Stimulated activated CD4-positive, alpha-beta T cell treated with anti-CD3 and anti-CD28 coated beads, Interleukin-12 subunit alpha, Interleukin-12 subunit beta, amount 100 ng/mL, for 24 hours (primary cell): ENCODE measurements at places on chromosomes 3 and 15.
A peak's percentile ranks its signal among the peaks of the same experiment; 100 is the strongest.

DNA sequence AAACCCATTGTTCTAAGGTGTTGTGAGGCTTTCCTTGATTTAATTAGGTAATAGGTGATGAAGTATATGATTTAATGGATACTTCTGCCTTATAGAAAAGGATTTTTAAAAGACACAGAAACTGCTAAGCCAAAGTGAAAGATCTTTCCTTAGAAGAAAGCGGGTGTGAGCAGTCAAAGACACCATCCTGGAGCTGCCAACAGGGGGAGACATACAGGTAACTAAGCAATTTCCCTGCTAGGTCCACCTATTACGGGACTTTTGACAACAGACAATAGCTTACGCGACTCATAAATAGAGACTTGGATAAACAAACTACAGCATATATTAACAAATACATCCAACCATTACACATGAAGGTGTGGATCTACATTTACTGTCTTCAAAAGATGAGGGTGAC, 669.5 kb downstream of the SQOR start:
- no peak for DNase-seq

- DNase-seq = no peak
Observed at GRCh38 chr3:123429362-123430125, 19.3 kb downstream of the ADCY5 start.

DNA sequence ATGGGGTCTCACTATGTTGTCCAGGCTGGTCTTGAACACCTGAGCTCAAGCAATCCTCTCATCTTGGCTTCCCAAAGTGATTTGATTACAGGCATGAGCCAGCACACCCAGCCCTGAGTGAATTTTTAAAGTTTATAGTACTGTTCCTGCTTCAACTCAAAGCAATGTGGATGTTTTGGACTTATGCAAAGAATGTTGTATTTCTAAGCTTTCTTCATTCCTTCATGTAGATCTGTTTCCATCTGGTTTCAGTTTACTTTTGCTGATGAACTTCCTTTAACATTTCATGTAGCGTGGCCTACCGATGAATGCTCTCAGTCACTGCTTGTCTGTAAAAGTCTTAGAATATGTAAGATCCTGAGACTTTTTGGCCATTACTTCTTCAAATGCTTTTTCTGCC, 23.2 kb downstream of the NRG4 start:
- no peak for DNase-seq

DNA sequence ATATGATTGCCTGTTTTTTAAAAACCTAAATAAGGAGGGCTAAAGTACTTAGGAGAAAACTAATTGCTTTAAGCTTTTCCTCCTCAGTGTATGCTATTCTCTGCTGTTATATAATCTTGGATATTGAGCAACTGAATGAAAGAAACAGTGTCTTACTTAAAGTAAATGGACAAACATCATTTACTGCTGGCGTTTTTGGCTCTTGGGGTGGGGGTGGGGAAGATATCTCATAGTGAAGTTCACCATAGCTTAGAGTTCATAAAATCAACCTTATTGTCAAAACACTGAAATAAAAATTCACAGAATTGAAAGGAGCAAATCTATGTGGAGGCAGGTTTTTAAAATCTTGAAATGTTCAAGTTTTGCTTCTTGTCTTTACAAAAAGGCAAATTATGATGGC, 256.4 kb upstream of the SOX2 start:
- DNase-seq = no peak

GRCh38 chr15:72379856-72380430, 4.1 kb upstream of the HEXA start:
- DNase-seq = no peak

DNA sequence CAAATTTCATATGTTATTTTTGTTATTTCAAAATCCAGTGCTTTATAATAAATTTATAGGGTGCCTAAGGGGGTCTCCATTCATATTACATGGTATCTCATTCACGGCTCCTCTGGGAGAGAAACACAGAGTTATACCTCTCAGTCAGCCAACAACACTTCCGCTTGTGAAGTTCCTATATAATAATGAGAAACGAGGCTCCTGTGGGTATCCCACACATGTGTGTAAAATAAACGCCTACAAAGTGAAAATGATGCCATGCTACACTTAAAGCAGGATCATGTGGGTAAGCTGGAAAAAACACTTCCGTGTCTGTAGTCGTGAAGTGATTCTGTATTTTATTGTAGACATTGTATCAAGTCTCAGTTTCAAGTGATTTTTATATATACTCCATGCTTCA, 218.8 kb upstream of the ICE2 start:
- no peak for DNase-seq

GRCh38 chr3:149657926-149658743, at the start of gene WWTR1:
WWTR1 (minus strand) TSS chr3:149658025; CDS start chr3:149657306, 719 bp downstream.
- DNase-seq = peak; percentile 40

DNA sequence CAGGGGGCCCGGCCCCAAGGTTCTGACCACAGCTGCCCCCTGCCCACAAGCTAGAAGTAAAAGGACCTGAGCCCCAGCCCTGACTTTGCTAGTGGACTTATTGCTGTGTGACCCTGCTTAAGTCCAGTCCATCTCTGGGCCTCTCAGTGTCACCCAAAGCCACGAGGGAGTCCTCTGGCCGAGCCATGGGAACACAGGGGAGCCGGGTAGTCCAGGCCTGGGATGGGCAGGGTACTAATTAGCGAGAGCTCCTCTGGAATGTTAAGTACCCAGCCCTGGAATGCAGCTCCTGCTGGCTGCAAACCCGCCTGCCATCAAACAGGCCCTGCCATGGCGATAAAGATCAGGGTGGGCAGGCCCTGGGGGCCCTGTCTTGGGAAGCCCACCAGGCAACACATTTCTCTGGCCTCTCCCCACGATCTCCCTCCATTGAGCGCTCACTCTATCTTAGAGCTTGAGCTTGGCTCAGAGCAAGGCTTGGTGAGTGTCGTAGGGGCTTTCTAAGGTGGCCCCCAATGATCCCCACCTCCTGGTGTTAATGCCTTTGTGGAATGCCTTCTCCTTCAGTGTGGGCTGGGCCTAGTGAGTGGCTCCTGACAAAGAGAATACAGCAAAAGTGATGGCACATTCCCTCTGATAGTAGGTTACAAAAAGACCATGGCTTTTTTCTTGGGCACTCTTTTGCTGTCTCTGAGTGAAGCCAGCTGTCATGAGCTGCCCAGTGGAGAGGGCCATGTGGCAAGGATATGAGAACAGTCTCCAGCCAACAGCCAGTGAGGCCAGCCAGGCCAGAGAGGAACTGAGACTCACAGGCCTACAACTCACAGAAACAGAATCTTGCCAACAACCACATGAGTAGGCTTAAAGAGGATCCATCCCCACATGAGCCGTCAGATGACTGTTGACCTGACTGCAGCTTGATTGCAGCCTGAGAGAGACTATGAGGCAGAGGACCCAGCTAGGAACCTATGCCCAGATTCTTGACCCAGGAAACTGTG, 133.1 kb downstream of the SMAD6 start:
- DNase-seq = no peak

GRCh38 chr15:100018191-100018590, 285.0 kb upstream of the LYSMD4 start:
- no peak for DNase-seq

DNA sequence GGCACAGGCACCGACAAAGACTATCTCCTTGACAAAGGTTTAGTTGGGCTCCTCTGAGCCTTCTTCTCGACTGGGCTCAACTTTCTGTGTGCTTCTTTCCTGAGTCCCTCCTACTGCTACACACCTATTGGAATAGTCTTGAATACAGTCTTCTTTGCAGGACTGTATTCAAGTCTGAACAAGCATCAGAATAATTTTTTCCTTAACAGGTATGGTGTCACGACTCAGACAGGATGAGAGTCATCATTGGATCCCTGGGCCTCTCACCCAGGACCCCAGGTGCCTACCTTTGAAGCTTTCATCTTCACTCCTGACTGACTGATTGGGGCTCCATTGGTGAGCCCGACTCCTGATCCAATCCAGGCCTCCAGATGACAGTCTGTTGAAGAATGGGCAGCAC, 66.3 kb downstream of the CRYGS start:
- no peak for DNase-seq

DNA sequence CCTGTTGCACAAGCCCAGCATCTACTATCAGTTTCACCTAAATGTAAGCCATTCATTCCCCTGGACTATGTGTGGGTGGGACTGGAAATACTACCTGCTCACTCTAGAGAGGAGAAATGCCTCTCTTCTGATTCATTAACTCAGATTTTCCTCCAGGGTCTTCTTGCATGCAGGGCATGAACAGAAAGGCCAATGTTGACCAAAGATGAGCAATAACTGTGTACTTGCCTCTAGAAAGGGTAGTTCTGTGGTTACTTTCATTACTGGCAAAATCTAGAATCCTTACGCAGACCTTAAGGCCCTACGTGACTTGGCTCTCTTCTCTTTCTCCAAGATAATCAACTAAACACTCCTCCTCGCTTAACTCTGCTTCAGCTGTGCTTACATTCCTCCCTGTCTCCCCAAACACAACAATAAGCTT, 81.4 kb upstream of the PSMD6 start:
- no peak for DNase-seq

GRCh38 chr3:177473903-177474302, 276.6 kb upstream of the TBL1XR1 start:
- DNase-seq = no peak

- no peak for DNase-seq
Observed at GRCh38 chr15:87267798-87268197, 988.7 kb downstream of the NTRK3 start.

DNA sequence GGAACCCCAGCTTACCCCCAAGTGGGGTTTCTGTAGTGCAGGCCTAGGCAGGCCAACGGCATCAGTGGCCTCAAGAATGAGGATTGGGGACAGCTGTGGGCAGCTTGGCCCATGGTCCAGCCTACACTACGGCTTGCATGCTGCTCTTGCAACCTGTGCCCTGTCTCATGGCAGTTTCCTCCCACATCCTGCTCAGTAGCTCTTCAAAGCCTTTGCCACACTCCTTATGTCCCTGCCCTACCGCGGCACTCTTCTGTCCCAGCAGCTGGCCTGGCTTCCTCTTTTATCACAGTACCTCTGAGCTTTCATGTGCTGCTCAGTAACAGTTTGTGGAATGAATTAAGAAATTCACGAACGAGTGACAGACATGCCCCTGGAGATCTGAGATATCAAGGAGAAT, 431.0 kb downstream of the EPHB1 start:
- DNase-seq = no peak

- no peak for DNase-seq
Observed at GRCh38 chr15:43889042-43889441, 62.2 kb downstream of the WDR76 start.

GRCh38 chr3:49021213-49021812, 608 bp upstream of the NDUFAF3 start:
- peak; percentile 96 for DNase-seq

DNA sequence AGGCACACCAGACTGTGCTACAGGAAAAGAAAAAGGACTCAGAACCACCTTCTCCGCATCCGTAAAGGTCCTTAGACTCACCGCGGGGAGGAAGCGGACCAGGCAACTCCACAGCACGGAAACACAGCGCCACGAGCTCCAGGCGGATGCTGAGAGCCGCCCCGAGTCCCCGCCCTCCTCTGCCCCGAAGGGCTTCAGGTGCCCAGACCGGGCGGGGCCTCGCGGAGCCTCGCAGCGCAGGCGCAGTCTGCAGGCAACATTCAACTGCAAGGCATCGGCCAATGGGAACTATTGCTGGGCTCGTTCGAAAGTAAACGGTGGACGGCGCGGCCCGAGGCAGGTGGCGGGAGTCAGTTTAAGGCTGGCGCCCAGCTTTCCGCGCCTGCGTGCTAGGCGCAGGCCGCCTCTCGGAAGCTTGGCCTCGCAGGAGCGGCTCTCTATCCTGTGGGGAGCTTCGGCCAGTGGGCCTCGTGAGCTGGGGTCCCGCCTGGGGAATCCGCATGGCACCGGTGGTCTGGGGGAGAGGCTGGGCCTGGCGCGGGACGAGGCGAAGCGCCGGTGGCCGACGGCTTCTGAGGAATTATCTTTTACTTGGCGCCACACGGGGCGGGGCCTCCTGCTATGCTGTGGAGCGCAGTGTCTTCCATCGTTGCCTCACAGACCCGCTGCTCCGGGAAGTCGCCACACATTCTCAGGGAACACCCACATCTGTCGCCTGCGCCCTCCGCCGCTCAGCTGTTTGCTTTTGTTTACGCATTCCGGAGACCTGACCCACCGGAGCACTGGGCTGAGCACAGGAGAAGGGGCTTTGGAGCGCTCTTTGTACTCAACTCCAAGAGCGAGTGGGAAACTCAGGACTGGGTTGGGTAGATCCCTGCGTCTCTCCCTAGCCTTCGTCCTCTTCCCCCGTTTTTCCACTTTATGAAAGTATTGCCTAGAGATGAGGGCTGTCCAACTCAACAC, at the start of gene TRIM59:
Gene TRIM59 (minus strand): TSS at position 151 of the 963 bp plus-strand sequence. CDS start 10,603 bp downstream, outside the sequence.
- peak; percentile 95 for DNase-seq

GRCh38 chr3:134790065-134790464, 5.0 kb upstream of the EPHB1 start:
- DNase-seq = no peak

DNA sequence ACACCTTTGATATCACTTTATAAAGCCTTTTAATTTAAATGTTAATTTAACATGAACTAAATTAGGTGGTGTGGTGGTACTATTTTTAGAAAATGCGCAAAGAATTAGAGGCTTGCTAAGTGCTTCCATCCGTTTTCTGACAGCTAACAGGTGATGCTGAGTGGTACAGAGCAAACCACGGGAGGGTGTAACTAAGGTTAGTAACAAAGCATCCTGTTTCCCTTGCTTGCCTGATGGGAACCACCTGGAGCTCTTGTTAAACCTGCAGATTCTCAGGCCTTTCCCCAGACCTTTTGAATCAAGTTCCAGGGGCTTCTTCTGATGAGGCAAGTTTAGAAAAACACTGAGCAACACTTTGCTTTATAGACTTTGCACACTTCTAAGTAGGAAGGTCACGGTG, 101.0 kb downstream of the ATG7 start:
- DNase-seq = no peak

DNA sequence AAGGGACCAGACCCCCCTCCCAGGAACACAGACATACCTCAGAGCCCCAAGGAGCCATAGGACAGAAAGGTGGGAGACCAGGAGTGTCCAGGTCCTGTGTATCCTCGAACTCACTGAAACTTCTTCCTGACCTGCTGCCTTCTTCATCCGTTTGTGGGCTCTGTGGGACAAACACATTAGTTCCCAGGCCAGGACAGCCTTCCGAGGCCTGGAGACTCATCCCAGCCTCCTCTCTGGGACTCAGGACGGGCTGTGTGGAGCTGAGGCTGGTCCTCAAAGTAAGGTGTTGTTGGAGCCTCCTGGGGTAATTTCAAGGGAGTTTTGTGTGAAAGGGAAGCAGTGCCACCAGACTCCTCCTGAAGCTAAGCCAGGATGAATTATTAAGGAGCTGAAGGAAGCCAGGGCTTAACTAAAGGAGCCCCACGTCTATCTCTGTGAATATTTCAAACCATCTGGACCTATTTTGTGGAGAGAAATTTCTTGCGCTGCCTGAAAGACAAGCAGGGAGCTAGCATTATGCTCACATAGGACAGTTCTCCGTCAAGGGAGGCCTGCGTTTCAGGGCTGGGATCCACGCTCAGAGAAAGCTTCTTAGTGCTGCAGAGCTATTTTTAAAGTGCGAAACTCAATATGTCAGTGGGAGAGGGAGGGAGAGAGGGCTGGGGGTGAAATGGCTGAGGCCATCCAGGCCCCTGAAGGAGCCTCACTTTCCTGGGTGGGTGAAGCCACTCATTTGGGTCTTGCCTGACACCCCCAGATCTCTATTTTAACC, 29.8 kb upstream of the PLA2G4E start:
- DNase-seq = no peak

GRCh38 chr3:64992530-64993285, 304.9 kb upstream of the ADAMTS9 start:
- DNase-seq = no peak

- DNase-seq = no peak
Observed at GRCh38 chr3:71180524-71180923, 403.0 kb downstream of the FOXP1 start.

- DNase-seq = no peak
Observed at GRCh38 chr3:5366746-5367145, 179.2 kb downstream of the EDEM1 start.
